ENCODE measurements at places on chromosomes 16 and 17. TPM values are rescaled to one million over a fixed set of nuclear protein-coding genes. Genes with fewer than 3 reads are reported as not detected.

GRCh38 chr17:77308861-77309726, 168.3 kb downstream of the SEC14L1 start:
- DNase-seq, result no peak

The ADAD2 gene
- not detected for total RNA-seq

- peak; percentile 35 for DNase-seq
Observed at GRCh38 chr17:47800686-47801085, 20.9 kb downstream of the OSBPL7 start.

DNA sequence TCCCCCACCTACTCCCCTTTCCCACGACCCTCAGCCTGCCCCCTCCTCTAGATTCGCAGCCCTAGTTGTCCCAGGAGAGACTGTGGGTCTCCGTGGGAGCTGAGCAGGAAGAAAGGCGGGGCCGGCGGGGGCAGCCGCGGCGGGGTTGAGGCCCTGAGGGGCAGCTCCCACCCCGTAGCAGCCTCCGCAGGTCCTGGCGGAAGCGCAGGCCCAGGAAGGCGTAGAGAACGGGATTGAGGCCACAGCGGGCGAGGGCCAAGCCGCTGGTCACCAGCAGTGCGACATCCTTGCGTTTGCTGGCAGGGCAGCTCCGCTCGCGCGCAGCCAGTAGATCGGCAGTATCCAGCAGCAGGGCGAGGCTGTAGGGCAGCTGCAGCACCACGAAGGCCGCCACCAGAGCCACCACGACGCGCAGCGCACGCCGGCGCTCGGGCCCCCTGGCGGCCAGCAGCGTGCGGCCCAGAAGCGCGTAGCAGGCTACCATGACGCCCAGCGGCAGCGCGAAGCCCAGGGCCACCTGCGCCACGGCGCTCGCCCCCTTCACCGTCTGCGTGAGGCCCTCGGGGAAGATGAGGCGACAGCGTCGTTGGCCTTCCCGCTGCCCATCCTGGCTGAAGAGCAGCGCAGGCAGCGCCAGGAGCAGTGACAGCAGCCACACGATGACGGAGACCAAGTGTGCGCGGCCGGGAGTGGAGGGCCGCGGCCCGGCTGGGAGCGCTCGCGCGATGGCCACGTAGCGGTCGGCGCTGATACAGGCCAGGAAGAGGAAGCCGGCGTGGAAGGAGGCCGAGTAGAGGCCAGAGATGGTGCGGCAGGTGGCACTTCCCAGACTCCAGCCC, 1.9 kb downstream of the CCR10 start:
- DNase-seq, result peak; percentile 84

- no peak for DNase-seq
Observed at GRCh38 chr17:47670064-47670463, 20.3 kb downstream of the KPNB1 start.

- DNase-seq, result no peak
Observed at GRCh38 chr17:8580952-8581658, 49.4 kb downstream of the MYH10 start.

The HOXB7 gene
- total RNA-seq, result 0.50 TPM

The OXLD1 gene
- total RNA-seq, result 18.3 TPM

DNA sequence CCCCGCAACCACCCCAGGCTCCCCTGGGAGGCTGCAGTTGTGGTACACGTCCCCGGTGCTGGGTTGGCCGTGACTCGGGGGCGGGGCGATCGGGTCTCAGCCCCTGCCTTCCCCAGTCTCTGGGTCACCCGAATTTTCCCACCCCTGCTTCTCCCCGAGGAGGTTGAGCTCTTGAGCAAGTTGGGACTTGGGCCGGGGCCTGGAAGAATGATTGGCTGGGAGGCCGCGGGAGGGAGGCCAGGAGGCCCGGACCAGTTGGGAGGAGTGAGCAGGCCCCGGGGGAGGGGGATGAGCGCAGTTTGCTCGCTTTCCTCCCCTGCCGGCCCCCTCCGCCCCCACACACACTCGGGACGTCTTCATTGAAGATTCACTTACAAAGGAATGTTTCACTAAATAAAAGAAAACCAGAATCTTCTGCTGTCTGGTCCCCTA, 4.5 kb upstream of the HEXIM1 start:
- peak; percentile 89 for DNase-seq
